ENCODE measurements at places on chromosomes 7 and 10.

DNA sequence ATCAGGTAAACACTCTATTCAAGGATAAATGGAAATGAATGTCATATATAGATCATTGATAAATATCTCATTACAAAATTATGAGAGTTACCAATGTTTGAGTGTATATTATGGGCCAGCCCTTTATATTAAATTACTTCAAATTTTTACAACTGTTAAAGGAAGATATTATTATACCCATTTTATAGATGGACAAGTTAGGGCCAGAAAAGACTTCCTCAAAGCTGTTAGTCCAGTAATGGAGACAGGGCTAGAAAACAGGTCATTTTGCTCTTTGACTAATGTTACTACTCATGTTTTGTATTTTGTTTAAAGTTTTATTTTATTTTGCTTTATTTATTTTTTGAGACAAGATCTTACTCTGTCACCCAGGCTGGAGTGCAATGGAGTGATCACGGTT, 101.6 kb downstream of the CFTR start:
- DNase-seq: no peak

DNA sequence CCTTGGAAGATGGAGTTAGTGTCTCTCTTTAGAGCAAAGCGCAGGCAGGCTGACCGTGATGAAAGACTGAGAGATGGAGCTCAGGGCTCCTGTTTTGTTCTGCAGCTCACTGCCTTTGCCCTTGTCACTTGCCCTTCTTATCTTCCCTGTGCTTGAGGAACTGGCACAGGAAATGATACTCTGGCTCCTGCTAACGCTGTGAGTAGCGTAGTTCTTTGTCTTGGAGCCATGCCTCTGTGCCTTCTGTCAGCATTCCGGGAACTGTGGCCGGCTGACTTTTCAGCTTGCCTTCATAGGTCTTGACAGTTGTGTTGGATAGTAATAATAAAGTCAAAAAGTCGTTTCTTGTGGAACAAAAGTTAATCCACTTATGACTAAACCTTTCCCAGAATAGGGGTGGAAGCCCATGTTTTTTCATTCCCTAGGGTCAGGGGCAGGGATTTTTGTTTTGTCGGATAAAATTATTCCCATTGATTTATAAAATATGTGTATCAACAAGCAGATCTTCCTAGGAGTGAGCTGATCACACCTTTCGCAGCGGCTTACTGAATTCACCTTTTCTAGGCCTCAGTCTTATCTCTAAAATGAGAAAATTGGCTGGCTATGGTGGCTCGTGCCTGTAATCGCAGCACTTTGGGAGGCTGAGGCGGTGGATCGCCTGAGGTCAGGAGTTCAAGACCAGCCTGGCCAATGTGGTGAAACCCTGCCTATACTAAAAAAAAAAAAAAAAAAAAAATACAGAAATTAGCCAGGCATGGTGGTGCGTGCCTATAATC, 16.6 kb upstream of the TMEM236 start:
- DNase-seq: no peak

DNA sequence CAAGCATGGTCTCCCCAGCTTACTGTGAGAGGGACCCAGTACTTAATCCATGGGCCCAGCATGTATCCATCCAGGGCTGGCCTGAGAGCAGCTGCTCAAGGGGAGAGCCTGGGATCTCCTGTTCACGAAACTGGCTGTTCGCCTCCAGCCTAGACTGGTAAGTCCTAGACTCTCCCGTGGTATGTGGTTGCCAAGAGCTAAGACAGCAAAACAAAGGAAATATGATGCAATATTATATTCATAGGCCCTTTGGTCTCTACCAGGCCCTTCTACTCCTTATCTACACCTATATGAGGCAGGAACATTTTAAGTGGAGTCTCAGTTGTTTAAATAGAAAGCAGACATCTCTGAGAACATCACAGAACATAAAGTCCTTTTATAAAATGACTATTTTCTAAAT, 28.9 kb upstream of the STK17A start:
- no peak for DNase-seq

- DNase-seq: no peak
Measured at GRCh38 chr7:100372256-100372655, 1.0 kb upstream of the PILRA start.

DNA sequence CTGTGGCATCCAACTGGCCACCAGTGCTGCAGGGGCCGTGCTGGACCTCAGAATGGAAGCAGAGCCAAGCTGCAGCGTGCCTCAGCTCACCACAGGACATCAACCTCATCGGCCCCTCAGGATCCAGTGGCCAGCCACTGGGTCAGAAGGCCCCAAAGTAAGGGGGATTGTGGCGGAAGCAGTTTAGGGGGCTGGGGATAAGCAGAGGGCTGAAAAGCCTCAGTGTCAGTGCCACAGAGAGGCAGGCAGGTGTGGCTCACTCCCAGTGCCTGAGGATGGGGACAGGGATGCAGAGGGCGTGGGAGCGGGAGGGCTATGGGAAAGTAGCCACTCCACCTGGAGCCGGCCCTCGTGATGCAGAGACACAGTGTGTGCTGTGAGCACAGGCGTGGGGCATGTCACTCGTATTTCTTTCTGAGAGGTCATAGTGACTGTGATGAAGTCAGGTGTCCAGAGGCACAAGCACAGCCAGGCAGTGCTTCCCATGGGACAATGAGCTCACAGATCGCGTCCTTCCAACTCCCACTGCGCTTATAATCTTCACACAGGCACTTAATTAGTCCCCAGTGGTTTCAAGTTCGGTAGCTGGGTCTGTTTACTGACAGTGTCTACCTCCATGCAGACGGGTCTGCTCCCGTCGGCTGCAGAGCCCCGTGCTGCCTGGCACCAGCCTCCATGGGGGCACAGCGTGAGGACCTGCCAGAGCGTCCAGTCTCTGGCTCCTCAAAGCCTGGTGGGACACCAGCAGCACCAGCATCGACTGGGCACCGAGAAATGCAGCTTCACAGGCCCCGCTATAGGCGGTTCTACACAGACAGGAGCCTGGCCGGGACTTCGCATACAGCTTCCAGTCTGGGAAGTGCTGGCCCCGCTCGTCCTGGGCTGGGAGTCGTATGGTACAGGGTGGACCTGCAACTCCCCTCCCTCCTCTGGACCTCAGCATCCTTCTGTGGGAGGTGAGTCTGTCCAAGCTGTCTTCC, 42.9 kb upstream of the CNPY1 start:
- no peak for DNase-seq

DNA sequence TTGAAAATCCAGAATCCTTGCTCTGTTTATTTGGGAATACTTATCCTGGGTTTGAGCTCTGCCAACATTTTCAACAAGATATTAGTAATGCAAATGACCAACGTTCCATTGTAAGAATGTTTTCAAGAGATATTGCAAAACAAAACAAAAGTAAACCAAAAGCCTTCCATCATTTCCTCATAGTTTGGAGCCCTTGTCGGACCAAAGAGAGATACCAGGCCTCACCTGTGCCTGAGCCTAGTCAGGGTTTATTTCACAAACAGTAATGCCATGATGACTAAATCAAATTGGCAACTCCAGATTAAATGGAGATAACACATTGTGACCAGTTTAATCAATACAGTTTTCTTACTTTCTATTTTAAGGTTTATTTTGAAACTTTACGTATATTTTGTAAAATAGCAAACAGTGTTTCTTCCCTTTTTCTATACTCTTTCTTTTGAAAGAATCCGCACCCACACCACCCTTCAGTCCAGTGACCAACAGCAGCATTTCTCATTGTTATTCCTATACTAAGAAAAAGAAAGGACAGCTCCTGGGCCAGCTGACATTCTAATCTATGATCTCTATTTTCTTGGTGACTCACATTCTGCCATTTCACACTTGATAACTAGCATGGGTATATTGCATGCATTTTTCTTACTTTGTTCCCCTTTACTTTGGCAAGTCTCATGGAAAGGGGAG, 168.5 kb upstream of the MEOX2 start:
- DNase-seq: no peak

GRCh38 chr10:20624642-20625041, 272.5 kb downstream of the NEBL start:
- DNase-seq: no peak
